ENCODE measurements at places on chromosomes 4 and X. TPM values are rescaled to one million over a fixed set of nuclear protein-coding genes. Genes with fewer than 3 reads are reported as not detected.

RTL9 gene
- not detected for total RNA-seq

TSPAN7 gene
- 0.29 TPM for total RNA-seq

APOOL gene
- total RNA-seq = 6.9 TPM

TRMT44 gene
- total RNA-seq = 17.8 TPM

FRMD7 gene
- total RNA-seq = not detected

SOWAHB gene
- total RNA-seq = 9.4 TPM

NAA11 gene
- total RNA-seq = not detected

HPSE gene
- total RNA-seq = 0.69 TPM

TEX13D gene
- not detected for total RNA-seq

MAGEA4 gene
- total RNA-seq = not detected

ETDA gene
- total RNA-seq = not detected

TRIM2 gene
- 38.2 TPM for total RNA-seq

SUPT20HL2 gene
- total RNA-seq = not detected

ATP1B4 gene
- total RNA-seq = not detected

DIPK2B gene
- total RNA-seq = not detected

TBC1D8B gene
- total RNA-seq = 1.2 TPM

TIGD4 gene
- 0.12 TPM for total RNA-seq

RAB33A gene
- total RNA-seq = not detected

UGT2B11 gene
- total RNA-seq = not detected

GAGE12F gene
- not detected for total RNA-seq

CLGN gene
- 7.7 TPM for total RNA-seq

USP17L18 gene
- not detected for total RNA-seq

CSAG3 gene
- not detected for total RNA-seq

POLA1 gene
- total RNA-seq = 14.3 TPM

SERTM2 gene
- total RNA-seq = not detected

NHSL2 gene
- total RNA-seq = 1.0 TPM

NRK gene
- total RNA-seq = 19.3 TPM

HMX1 gene
- total RNA-seq = not detected

CLDN2 gene
- 0.06 TPM for total RNA-seq

STAP1 gene
- total RNA-seq = not detected

H2BW1 gene
- total RNA-seq = not detected

ASB9 gene
- total RNA-seq = 9.6 TPM

FAM53A gene
- 2.5 TPM for total RNA-seq

TCP11X2 gene
- not detected for total RNA-seq
